Activated T-cell treated with anti-CD3 and anti-CD28 coated beads, Interleukin-2, amount 50 U/mL, for 72 hours (primary cell): ENCODE measurements at places on chromosomes 7 and 10. TPM values are rescaled to one million over a fixed set of nuclear protein-coding genes. Genes with fewer than 3 reads are reported as not detected.

DNA sequence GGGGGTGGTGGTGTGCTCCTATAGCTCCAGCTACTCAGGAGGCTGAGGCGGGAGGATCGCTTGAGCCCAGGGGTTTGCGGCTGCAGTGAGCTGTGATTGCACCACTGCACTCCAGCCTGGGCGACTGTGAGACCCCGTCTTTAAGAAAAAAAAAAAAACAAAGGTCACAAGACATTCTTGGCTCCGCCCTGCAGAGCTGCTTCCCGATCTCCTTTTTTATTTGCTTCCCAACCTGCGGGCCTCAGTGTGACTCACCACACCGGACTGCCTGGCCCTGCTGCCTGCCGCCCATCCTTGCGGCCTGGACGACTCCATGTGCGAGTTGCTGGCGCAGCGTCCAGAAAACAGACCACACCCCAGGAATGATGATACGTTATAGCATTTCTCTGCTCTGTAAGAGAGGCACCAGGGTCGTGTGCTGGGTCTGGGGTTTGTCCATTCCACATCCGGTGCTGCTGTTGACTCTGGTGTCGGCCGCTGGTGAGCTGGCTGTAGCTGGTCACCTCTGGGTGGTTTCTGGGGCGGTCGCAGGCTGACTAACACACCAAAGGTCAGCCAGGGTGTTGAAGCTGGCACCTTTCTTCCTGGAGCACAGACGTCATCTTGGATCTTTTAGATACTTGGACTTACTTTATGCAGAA, 123.6 kb downstream of the TCF7L2 start:
- DNase-seq = no peak
- H3K27ac ChIP-seq = no peak overlapping the region
- H3K4me1 ChIP-seq = no peaks in the 10 kb centered on the region
- no peak overlapping the region for H3K4me3 ChIP-seq

DNA sequence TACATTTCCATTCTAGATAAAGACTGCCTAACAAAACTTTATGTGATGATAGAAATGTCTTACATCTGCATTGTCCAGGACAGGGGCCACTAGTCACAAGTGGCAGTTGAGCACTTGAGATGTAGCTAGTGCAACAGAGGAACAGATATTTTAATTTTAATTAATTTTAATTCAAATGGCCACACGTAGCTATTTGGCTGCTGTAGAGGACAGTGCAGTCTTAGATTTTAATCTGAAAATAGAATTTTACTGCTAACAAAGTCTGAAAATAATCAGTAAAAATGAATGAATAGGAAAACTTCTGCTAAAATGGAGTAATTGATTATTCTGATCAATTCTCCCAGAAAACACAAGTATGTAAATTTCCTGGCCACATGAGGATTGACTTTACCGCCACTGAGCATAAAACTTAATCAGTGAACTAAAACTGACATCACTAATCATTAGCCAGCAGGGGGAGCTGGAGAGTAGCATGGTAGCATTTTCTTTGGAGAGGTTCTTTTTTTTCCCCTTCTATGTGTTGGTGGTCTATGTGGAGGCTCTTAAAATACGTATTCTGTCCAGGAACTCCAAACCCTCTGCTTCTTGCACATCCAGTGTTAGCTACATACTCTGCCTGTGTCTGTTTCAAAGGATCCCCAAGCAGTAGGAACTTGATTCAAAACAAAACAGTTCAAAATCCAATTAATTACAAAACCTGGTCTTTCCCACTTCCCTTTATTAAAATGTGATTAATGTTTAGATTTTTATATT, 52.1 kb downstream of the TSPAN12 start:
- DNase-seq = peak; percentile 66
- peaks cover 3% of the 10 kb centered on the region for H3K27me3 ChIP-seq
- no peak overlapping the region for H3K4me3 ChIP-seq
- no peak overlapping the region for H3K27ac ChIP-seq

GRCh38 chr7:155750255-155751125, 61.8 kb downstream of the SHH start:
- no peaks in the 10 kb centered on the region for H3K27me3 ChIP-seq
- H3K4me1 ChIP-seq = peaks cover 82% of the 10 kb centered on the region
- H3K4me3 ChIP-seq = peak overlapping the region; percentile 41
- peak overlapping the region; percentile 10 for H3K27ac ChIP-seq
- no peak for DNase-seq
- peaks cover 2% of the 10 kb centered on the region for H3K36me3 ChIP-seq

DNA sequence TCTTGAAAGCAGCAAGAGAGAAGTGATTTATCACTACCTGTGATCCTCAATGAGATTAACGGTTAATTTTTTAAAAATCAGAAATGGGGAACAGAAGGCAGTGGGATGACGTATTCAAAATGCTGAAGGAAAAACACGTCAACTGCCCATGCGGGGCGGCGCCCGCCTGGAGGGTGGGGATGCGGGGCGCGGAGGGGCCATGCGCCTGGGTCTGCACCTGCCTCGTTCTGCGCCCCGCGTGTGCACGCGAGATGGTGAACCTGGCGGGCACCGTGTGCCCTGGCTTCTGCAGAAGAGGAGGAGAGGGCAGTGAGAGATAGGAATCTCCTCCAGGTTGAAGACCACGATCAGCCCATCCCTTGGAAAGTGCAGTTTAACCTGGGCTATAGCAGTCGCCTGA, 79.3 kb upstream of the ZNF32 start:
- H3K27ac ChIP-seq = no peak overlapping the region
- no peaks in the 10 kb centered on the region for H3K4me1 ChIP-seq
- H3K36me3 ChIP-seq = peaks cover 13% of the 10 kb centered on the region
- peaks cover 8% of the 10 kb centered on the region for H3K27me3 ChIP-seq
- no peak for DNase-seq

DNA sequence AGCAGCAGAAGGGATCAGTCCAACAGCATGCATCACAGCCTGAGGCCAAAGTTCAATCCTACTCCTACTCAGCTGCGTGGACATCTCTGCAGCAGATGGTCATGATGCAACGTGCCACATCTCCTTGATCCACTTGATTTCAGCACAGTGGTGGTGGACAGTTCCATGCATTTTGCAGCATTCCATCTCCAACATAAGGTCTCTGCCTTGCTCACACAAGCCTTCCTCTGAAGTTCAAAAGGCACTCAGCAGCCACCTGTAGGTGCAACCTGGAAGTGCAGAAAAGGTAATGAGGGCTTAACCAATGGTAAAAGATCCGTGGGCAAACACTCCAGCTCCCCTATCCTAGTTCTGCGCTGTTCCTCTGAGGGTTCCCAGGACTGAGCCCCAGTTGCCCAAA, 57.5 kb upstream of the CHCHD3 start:
- no peak overlapping the region for H3K4me3 ChIP-seq
- H3K27ac ChIP-seq = no peak overlapping the region
- H3K36me3 ChIP-seq = no peaks in the 10 kb centered on the region
- H3K4me1 ChIP-seq = no peaks in the 10 kb centered on the region

GRCh38 chr10:29785701-29786100, 150.9 kb upstream of the SVIL start:
- no peak overlapping the region for H3K4me3 ChIP-seq
- H3K27me3 ChIP-seq = no peaks in the 10 kb centered on the region
- no peak for DNase-seq
- no peak overlapping the region for H3K27ac ChIP-seq
- no peaks in the 10 kb centered on the region for H3K4me1 ChIP-seq

DNA sequence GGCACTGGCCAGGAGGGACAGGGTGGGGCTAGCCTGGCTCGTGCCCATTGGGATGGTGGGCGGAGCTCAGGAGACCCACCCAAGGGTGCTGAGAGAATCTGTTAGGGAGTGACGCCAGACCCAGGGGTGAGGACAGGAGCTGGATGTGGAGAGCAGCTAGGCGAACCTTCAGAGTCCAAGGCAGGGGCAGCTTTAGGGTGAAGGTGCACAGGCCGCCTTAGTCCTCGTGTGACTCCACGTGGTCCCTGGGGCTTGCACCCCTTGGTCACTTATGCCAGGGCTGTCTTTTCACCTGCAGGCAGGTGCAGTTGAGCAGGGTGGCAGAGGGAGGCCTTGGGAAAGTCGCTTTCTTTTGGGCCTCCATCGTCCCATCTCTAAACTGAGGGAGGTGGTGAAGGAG, 4.3 kb downstream of the RAMP3 start:
- H3K27me3 ChIP-seq = peaks cover 28% of the 10 kb centered on the region
- peaks cover 1% of the 10 kb centered on the region for H3K36me3 ChIP-seq
- no peak for DNase-seq
- no peak overlapping the region for H3K27ac ChIP-seq

DNA sequence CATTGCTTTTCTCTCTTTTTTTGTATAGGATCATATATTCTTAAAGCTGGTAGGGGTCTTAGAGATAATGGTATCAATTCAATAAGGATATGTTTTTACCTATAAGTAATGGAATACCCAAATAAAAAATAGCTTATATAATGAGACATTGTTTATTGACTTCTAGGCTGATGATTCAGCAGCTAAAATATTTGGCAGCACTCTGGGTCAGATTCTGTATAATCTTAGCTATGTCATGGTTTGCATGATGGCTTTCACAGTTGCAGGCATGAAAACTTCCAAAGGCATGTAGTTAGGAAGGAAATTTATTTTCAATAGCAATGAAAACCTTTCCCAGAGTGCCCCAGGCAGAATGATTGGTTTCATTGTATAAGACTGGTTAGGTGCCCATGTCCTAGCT, 32.1 kb upstream of the A1CF start:
- no peak overlapping the region for H3K4me3 ChIP-seq
- H3K27ac ChIP-seq = no peak overlapping the region
- H3K27me3 ChIP-seq = no peaks in the 10 kb centered on the region
- DNase-seq = no peak
- H3K36me3 ChIP-seq = peaks cover 2% of the 10 kb centered on the region

The CCDC6 gene
- total RNA-seq = 77.7 TPM

The WASHC2A gene
- total RNA-seq = 32.4 TPM

The CTAGE15 gene
- total RNA-seq = not detected

The HOXA2 gene
- total RNA-seq = not detected

The BAIAP2L1 gene
- total RNA-seq = 5.1 TPM

The LIPM gene
- not detected for total RNA-seq

The C10orf95 gene
- total RNA-seq = not detected
